Activated naive CD8-positive, alpha-beta T cell treated with anti-CD3 and anti-CD28 coated beads for 36 hours (primary cell): ENCODE measurements at places on chromosomes 7 and 10. TPM values are rescaled to one million over a fixed set of nuclear protein-coding genes. Genes with fewer than 3 reads are reported as not detected.

GRCh38 chr10:110843031-110843430 lies 28.7 kb upstream of the PDCD4 start:
- peak; percentile 63 for DNase-seq

GRCh38 chr10:50362547-50363125 lies 111.3 kb upstream of the ASAH2 start:
- DNase-seq, result no peak

- DNase-seq, result peak; percentile 26
Observed at GRCh38 chr7:78226059-78226719, 427.6 kb downstream of the PHTF2 start.

DNA sequence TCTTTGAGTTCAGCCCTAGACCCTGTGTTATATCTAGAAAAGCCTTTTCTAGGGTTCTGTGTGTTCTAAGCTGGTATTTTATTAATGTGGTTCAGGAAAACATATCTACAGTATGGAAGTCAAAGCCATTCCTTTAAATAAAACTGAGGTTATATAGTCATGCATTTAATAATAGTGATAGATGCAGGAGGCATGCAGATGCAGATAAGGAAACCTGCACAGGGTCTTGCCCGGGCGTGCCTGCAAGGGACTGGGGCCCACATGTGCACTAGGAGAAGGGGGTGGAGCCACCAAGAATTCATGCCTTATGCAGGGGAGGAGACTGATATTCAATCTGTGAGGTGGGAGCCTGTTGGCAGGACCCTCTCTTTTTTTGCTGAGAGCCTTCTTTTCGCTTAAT lies 171.5 kb downstream of the PRPF18 start:
- no peak for DNase-seq

DNA sequence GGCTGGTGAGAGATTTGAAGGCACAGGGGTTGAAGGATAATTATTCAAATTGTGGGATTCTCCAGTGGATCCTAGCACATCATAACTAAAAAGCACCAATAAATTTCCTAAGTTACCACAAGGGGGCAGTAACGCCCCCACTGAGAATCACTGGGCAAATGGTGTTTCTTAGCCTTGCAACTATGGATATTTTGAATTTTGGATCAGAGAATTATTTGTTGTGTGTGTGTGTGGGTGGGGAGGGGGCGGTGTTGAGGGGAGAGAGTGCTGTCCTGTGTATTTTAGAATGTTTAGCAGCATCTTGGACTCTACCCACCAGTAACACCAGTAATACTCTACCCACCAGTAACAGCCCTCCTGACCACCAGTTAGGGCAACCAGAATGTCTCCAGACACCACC lies 63.3 kb upstream of the PRKG1 start:
- no peak for DNase-seq

GRCh38 chr10:77355844-77356243 lies 281.8 kb downstream of the KCNMA1 start:
- no peak for DNase-seq

GRCh38 chr7:76428868-76429805 lies 4.4 kb downstream of the ZP3 start:
- no peak for DNase-seq

GRID1 gene
- total RNA-seq, result not detected

DNA sequence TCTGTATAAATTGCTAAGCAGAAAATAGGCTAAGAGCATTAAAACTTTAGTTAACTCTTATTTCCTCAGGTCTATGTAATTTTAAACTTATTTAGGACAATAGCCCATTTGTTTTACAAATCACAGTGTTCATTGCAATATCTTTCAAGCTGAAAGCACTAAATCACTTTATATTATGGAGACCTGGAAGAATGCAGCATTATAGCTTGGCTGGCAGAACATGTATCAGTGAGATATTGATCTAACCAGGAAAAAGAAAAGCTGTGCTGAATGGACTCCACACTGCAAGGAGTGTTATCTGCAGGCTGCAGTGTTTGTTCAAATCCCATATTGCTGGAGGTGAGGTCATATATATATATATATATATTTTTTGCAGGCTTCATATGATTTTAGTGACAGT lies 517.5 kb downstream of the NRG3 start:
- DNase-seq, result no peak

CRHR2 gene
- not detected for total RNA-seq

AKR1D1 gene
- not detected for total RNA-seq

RNF133 gene
- total RNA-seq, result not detected

DNA sequence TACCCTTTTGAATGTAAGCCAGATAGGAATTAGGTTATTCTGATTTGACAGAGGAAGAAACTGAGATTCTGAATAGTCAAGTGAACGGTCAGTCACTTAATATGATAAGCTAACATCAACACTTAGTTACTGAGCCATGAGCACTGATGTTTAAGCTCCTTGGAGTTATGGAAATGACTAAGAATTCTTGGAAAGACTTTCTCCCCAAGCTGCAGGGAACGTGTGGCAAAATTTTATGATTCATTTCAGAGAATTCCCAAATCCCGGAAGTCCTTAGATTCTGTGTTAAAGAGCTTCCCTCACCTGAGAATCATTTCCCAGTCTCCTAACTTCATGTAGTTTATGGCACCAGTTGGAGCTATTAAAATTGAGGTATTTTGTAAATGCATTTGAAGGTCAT lies 330.9 kb downstream of the XPNPEP1 start:
- no peak for DNase-seq

BLVRA gene
- total RNA-seq, result 36.1 TPM

GSDME gene
- total RNA-seq, result 6.4 TPM

- no peak for DNase-seq
Observed at GRCh38 chr10:53135897-53136253, 363.3 kb upstream of the MBL2 start.

- no peak for DNase-seq
Observed at GRCh38 chr7:94452239-94452638, 57.4 kb upstream of the CASD1 start.

- no peak for DNase-seq
Observed at GRCh38 chr7:128189231-128189930, 51.7 kb upstream of the LEP start.

DNA sequence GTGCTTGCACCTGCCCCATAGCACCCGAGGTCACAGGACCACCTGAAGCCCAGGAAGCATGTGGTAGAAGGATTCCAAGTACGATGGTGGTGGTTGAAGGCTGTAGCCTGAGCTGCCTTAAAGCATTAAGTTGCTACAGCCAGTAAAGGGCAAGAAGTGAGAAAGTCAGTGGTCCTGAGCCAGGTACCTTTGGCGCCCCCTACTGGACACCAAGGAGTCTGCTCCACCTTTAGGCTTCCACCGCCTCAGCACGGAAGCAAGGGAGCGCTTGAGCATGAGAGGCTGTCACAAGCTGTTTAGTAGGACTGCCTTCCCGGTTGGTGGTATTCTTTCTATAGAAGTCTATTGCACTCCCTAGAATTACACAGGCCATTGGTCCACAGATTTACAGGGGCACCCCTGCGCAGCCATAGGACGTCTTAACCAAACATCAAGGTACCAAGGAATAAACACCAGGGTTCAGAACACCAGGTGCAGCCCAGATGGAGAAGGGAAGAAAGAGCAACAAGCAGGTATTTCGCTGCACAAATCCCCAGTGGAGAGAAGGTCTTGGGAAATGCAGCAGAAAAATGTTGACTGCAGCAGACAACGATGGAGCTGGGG lies 2.2 kb downstream of the CRTAC1 start:
- peak; percentile 61 for DNase-seq

DNA sequence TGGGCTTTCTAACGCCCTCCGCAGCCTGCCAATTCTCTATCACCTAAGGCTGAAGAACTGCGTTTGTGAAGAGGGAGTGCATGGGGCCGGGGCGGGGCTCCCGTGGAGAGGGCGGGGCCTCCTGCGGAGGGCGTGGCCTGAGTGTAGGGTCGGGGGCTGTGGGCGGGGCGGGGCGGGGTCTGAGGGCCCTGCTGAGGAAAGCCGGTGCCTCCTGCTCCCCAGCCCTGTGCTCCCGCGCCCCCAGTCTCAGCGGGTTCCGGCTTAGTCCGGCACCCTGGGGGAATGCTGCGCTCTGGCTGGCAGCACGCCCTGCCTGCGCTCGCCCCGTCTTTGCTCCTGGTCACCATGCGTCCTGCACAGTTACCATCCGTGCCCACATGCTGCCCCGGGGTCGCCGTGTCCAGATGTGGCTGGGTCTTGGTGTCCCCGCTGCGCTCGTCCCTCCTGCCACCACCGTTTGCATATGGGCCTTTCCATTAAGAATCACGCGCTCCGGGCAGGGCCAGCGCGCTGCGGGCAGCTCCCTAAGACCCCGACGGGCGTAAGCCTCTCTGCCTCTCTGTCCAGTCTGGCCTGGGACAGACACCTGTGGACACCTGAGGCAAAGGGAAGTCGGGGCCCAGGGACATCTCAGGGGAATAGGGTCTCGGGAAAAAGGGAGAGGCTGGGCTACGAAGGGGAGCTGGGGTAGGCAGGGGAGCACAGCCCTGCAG lies 144.0 kb upstream of the RET start:
- DNase-seq, result peak; percentile 57

DNA sequence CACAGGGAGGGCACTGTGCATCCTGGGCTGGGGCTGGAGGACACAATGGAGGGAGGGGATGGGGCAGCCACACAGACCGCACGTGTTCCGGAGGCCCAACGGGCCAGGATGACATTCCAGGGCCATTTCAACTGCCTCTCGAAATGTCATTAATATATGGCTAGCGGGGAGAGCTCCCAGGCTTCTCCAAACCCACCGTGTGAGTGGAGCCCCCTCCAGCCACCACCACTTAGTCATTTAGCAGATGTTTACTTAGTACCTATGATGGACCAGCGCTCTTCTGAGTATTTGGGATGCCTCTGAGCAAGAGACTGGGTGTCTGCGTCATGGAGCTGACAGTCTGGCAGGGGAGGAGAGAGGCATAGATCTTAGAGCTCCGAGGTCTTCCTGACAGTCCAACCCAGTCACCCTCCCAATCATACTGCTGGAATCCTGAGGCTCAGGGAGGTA lies 107.3 kb downstream of the ZMIZ1 start:
- no peak for DNase-seq

ASIC3 gene
- 3.2 TPM for total RNA-seq

GRCh38 chr10:34213193-34213804 lies 601.8 kb downstream of the PARD3 start:
- no peak for DNase-seq

DNA sequence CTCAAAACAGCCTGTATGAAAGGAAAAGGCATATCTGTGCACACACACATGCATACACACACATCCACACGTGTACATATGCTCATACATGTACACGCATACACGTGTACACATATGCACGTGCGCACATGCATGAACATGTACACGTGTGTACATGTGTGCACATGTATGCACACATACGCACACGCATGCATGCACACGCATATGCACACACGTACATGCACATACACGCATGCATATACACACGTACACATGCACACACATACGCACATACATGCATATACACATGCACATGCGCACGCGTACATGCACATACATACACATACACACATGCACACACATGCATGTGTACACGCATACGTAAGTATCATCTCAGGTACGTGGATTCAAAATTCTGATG lies 19.4 kb downstream of the DIP2C start:
- no peak for DNase-seq

GRCh38 chr10:116743266-116744064 lies 1.1 kb upstream of the HSPA12A start:
- no peak for DNase-seq

DNA sequence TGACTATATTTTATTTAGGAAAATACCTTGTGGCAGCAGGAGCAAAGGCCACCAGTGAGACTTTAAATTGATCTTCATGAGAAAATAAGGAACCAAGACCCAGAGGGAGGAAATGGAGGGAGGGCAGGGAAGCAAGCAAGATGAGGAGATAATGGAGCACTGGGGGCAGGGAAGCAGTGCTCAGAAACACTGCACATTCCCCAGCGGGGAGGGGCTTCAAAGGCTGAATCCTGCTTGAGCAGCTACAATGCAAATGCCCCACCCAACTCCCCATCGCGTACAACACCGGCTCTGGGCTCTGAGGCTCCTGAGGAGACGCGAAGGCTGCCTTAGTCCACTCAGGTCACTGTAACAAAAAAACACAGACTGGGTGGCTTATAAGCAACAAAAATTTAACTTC lies 503.8 kb downstream of the GRID1 start:
- no peak for DNase-seq

GRCh38 chr7:47640265-47640664 lies 58.4 kb upstream of the TNS3 start:
- DNase-seq, result no peak

- DNase-seq, result no peak
Observed at GRCh38 chr10:59339351-59339750, 23.0 kb downstream of the FAM13C start.

- DNase-seq, result no peak
Observed at GRCh38 chr10:6124666-6125065, 35.8 kb downstream of the RBM17 start.

CALHM1 gene
- total RNA-seq, result not detected

PKD2L1 gene
- not detected for total RNA-seq

TBC1D12 gene
- total RNA-seq, result 0.33 TPM

CALML3 gene
- total RNA-seq, result not detected

DNA sequence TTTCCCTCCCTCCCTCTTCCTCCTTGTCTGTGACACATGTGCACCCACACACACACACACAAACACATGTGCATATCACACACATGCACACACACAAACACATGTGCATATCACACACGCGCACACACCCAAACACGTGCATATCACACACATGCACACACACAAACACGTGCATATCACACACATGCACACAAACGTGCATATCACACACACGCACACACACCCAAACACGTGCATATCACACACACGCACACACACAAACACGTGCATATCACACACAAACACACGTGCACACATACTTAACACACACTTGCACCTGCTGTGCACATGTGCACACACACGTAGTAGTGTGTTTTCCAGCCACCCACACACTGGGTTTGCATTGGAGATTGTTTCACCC lies 29.4 kb upstream of the KNDC1 start:
- DNase-seq, result no peak

PRSS37 gene
- not detected for total RNA-seq

TMEM236 gene
- total RNA-seq, result 0.12 TPM

UCN3 gene
- total RNA-seq, result not detected

- DNase-seq, result no peak
Observed at GRCh38 chr10:131085091-131085860, 226.2 kb downstream of the TCERG1L start.

GRCh38 chr10:115921795-115922194 lies 351.2 kb downstream of the GFRA1 start:
- no peak for DNase-seq

DNA sequence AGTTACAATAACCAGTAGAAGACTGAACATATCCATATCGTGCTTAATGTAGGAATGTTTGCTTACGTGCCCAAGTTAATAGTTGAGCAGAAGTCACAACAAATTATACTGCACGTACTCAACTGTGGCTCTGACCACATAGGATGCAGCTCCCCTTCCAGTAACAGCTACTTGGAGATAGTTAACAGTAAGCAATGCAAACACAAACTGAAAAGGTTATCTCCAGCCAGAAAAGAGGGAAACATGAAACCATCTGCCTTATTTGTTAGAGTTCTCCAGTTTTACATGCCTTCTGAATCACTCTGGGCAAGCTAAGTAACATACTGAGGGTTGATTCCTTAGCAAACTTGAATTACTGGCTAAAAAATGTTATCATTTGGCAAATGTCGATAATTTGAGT lies 9.8 kb downstream of the DHX32 start:
- DNase-seq, result no peak

KIAA1549 gene
- total RNA-seq, result 1.7 TPM
